ENCODE measurements at places on chromosomes 3 and 15.
A peak's percentile ranks its signal among the peaks of the same experiment; 100 is the strongest.

DNA sequence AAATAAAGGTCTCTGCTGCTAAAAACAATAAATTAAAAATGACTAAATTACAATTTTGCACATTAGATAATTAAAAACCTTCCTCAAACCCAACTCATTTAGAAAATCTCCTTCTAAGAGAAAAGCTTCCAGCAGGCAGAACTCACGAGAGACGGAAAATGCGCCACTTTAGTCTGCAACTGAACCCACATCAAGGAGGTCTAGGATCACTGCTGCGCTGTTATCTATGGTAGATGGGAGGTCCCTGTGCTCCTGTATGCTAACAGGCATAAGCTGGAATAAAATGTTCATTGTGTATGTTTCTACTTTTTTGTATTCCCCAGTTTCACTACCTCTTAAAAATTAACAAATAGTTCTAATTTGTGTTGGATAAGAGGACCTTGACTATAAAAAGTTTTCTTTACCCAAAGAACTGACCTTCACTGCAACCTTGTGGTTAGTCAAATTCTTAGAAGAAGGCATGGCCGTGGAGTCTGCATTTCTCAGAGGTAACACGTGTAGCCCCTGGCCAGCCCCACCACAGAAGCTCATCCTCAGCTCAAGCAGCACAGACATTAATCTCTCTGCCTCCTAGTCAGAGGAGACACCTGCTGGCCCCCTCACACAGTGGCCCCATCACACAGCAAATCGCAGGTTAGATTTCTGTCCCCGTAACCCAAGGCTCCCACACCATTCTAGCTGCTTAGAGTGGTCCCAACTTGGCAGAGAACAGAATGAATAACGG lies 22.3 kb downstream of the STIMATE start:
- H3K4me1 ChIP-seq, result peaks cover 11% of the 10 kb centered on the region
- no peak overlapping the region for H3K27ac ChIP-seq
- H3K36me3 ChIP-seq, result no peaks in the 10 kb centered on the region

GRCh38 chr3:178186666-178187065 lies 349.6 kb upstream of the KCNMB2 start:
- no peaks in the 10 kb centered on the region for H3K4me1 ChIP-seq
- no peak for DNase-seq
- H3K27ac ChIP-seq, result no peak overlapping the region
- H3K36me3 ChIP-seq, result no peaks in the 10 kb centered on the region
- no peak overlapping the region for H3K4me3 ChIP-seq

- no peak overlapping the region for H3K27ac ChIP-seq
- no peaks in the 10 kb centered on the region for H3K27me3 ChIP-seq
- no peak for DNase-seq
- H3K36me3 ChIP-seq, result no peaks in the 10 kb centered on the region
Measured at GRCh38 chr3:31960793-31961431, 20.1 kb downstream of the OSBPL10 start.

- DNase-seq, result no peak
- H3K4me3 ChIP-seq, result no peak overlapping the region
- H3K4me1 ChIP-seq, result peaks cover 23% of the 10 kb centered on the region
- H3K27ac ChIP-seq, result no peak overlapping the region
Measured at GRCh38 chr3:42517117-42517516, 14.7 kb downstream of the VIPR1 start.

GRCh38 chr3:40143283-40144090 lies 166.0 kb upstream of the EIF1B start:
- H3K27ac ChIP-seq, result no peak overlapping the region
- no peaks in the 10 kb centered on the region for H3K27me3 ChIP-seq
- no peak for DNase-seq
- no peaks in the 10 kb centered on the region for H3K36me3 ChIP-seq

GRCh38 chr3:195270817-195271409 lies at the start of gene XXYLT1:
TSS of gene XXYLT1 (minus strand) at chr3:195271159. CDS start at chr3:195271058, 101 bp downstream.
- H3K4me1 ChIP-seq, result peaks cover 18% of the 10 kb centered on the region
- peak within 1 kb of the TSS; percentile 85 for H3K4me3 ChIP-seq
- peak; percentile 83 for DNase-seq

DNA sequence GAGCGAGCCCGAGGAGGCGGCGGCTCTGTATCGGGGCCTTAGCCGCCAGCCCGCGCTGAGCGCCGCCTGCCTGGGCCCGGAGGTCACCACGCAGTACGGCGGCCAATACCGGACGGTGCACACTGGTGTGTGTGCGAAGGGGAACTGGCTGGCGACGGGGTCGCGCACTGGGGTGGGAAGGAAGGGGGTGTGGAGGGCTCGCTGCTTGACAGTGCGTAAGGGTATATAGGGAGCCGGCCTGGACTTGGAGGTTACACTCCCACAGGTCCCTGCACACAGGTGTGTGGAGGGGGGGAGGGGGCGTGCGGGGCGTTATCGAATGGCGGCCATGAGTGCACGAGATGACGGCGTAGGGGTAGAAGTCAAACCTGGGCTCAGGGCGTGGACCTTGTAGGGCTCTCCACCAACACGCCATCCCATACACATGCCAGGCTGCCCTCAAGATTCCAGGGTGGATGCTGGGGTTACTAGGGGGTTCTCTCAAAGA lies 389 bp downstream of the APEH start:
- H3K4me3 ChIP-seq, result peak overlapping the region; percentile 84
- peak overlapping the region; percentile 80 for H3K27ac ChIP-seq

- no peaks in the 10 kb centered on the region for H3K4me1 ChIP-seq
- DNase-seq, result no peak
- H3K27ac ChIP-seq, result no peak within 1 kb of the TSS
- H3K36me3 ChIP-seq, result no peaks in the 10 kb centered on the region
- H3K27me3 ChIP-seq, result peaks cover 3% of the 10 kb centered on the region
- H3K4me3 ChIP-seq, result no peak within 1 kb of the TSS
Measured at GRCh38 chr3:150972366-150973071, at the start of gene CLRN1. TSS of gene CLRN1 (minus strand) at chr3:150972727. CDS start at chr3:150972708, 19 bp downstream.

GRCh38 chr3:111906656-111907055 lies 47.6 kb downstream of the PHLDB2 start:
- DNase-seq, result no peak
- no peak overlapping the region for H3K27ac ChIP-seq
- H3K4me3 ChIP-seq, result no peak overlapping the region
- no peaks in the 10 kb centered on the region for H3K4me1 ChIP-seq
- H3K27me3 ChIP-seq, result no peaks in the 10 kb centered on the region

DNA sequence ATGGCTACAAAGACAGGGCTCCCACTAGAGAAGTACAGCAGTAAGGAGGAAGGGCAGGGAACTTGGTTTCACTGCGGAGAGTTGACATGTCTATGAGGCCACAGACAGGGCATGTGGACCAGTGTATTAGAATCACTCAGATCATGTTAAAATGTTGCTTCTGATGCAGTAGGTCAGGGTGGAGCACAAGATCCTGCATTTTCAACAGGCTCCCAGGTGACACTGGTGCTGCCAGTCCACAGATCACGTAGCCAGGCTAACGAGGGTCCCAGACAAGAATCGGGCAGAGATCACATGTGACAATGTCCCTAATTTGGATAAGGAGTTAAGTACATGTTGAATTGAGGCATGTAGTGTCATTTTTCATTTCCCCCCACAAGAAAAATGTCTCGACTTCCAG lies 73.6 kb downstream of the SPSB4 start:
- H3K27me3 ChIP-seq, result no peaks in the 10 kb centered on the region
- no peaks in the 10 kb centered on the region for H3K4me1 ChIP-seq
- no peak overlapping the region for H3K4me3 ChIP-seq
- no peak for DNase-seq
- H3K27ac ChIP-seq, result no peak overlapping the region

- H3K4me1 ChIP-seq, result no peaks in the 10 kb centered on the region
- no peak overlapping the region for H3K4me3 ChIP-seq
- DNase-seq, result no peak
- no peaks in the 10 kb centered on the region for H3K27me3 ChIP-seq
Measured at GRCh38 chr3:64898941-64899340, 211.1 kb upstream of the ADAMTS9 start.

DNA sequence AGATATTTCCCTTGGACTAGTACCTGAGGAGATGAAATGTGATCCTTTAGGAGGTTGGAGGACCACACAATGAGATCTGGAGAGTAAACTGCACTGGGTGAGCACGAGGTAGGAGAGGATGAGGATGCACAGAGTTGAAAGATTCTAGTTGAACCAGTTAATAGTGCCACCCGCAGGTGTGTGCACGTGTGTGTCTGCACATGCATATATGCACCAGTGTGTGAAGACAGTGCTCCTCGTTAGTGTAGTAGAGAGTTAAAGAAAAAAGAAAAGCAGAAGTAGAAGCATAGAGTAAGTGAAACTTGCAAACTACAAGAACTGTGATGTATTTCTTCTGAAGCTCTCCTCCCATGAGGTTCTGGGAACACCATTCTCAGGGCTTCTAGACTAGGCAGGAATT lies 8.4 kb downstream of the MED12L start:
- H3K27me3 ChIP-seq, result no peaks in the 10 kb centered on the region
- no peak overlapping the region for H3K27ac ChIP-seq
- no peaks in the 10 kb centered on the region for H3K4me1 ChIP-seq

- no peak overlapping the region for H3K27ac ChIP-seq
- H3K27me3 ChIP-seq, result no peaks in the 10 kb centered on the region
- no peaks in the 10 kb centered on the region for H3K36me3 ChIP-seq
- H3K4me1 ChIP-seq, result no peaks in the 10 kb centered on the region
Measured at GRCh38 chr3:23116081-23116837, 86.9 kb upstream of the UBE2E2 start.

- no peak for DNase-seq
- no peaks in the 10 kb centered on the region for H3K4me1 ChIP-seq
- H3K27ac ChIP-seq, result no peak overlapping the region
Measured at GRCh38 chr3:126540342-126540849, 16.4 kb downstream of the CHST13 start.

GRCh38 chr3:127182848-127183714 lies 9.8 kb upstream of the PRR23E start:
- no peaks in the 10 kb centered on the region for H3K4me1 ChIP-seq
- no peaks in the 10 kb centered on the region for H3K27me3 ChIP-seq
- no peak for DNase-seq
- H3K36me3 ChIP-seq, result no peaks in the 10 kb centered on the region

- H3K4me3 ChIP-seq, result no peak overlapping the region
- no peak overlapping the region for H3K27ac ChIP-seq
- no peak for DNase-seq
- H3K36me3 ChIP-seq, result no peaks in the 10 kb centered on the region
- no peaks in the 10 kb centered on the region for H3K4me1 ChIP-seq
Measured at GRCh38 chr3:55963601-55964000, 476.5 kb upstream of the WNT5A start.

- H3K27me3 ChIP-seq, result no peaks in the 10 kb centered on the region
- no peak overlapping the region for H3K27ac ChIP-seq
- no peak overlapping the region for H3K4me3 ChIP-seq
- DNase-seq, result peak; percentile 36
- H3K36me3 ChIP-seq, result no peaks in the 10 kb centered on the region
Measured at GRCh38 chr3:115092220-115092791, 54.8 kb downstream of the ZBTB20 start.

- no peaks in the 10 kb centered on the region for H3K4me1 ChIP-seq
- H3K27me3 ChIP-seq, result no peaks in the 10 kb centered on the region
- no peak overlapping the region for H3K4me3 ChIP-seq
- no peak overlapping the region for H3K27ac ChIP-seq
- peaks cover 65% of the 10 kb centered on the region for H3K36me3 ChIP-seq
Measured at GRCh38 chr3:47004369-47005211, 25.1 kb downstream of the NBEAL2 start.

DNA sequence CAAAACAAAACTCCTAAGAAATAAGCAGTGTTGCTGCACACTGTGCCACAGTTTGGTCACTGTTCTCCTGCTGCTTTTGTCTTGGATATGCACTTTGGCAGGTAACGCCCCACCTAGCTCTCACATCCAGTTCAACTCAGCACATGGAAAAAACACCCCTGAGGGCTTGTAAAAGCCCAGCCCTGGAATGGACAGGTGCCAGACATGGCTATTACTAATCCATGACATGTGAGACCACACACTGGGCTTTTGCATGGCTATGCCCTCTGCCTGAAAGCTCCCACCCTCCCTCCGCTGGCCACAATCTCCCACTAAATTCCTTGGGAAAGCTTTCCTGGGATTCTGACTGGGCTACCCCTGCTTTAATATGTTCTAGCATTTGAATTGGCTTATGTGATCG lies 24.7 kb upstream of the ZBED2 start:
- H3K36me3 ChIP-seq, result peaks cover 13% of the 10 kb centered on the region
- H3K27ac ChIP-seq, result no peak overlapping the region
- no peak for DNase-seq
- H3K4me3 ChIP-seq, result no peak overlapping the region
- peaks cover 31% of the 10 kb centered on the region for H3K4me1 ChIP-seq

GRCh38 chr15:23566071-23566554 lies 639 bp downstream of the MKRN3 start:
- H3K27ac ChIP-seq, result peak overlapping the region; percentile 84
- no peaks in the 10 kb centered on the region for H3K27me3 ChIP-seq
- DNase-seq, result peak; percentile 51

GRCh38 chr3:154119951-154120350 lies 1.2 kb upstream of the ARHGEF26 start:
- peaks cover 5% of the 10 kb centered on the region for H3K27me3 ChIP-seq
- no peak overlapping the region for H3K27ac ChIP-seq
- DNase-seq, result no peak
- no peak overlapping the region for H3K4me3 ChIP-seq

DNA sequence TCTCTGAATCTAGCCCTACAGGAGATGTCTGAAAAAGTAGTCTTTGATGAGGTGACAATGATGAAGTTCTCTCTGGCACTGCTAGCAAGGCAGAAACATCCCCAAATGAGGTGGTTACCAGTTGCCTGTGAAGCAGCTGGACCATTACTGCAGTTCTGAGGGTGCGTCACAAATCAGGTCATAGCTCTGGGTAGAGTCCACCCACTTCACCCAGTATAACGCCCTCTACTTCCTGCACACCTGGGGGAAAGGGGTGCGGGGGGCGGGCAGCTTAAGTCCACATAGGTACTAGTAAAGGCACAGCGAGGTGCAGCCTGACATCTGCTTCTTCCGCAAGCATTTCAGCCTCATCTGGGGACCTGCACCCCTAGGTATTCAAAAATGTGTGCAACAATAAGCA lies 13.4 kb upstream of the SATB1 start:
- H3K4me3 ChIP-seq, result peak overlapping the region; percentile 56
- H3K27me3 ChIP-seq, result no peaks in the 10 kb centered on the region
- peaks cover 28% of the 10 kb centered on the region for H3K4me1 ChIP-seq

DNA sequence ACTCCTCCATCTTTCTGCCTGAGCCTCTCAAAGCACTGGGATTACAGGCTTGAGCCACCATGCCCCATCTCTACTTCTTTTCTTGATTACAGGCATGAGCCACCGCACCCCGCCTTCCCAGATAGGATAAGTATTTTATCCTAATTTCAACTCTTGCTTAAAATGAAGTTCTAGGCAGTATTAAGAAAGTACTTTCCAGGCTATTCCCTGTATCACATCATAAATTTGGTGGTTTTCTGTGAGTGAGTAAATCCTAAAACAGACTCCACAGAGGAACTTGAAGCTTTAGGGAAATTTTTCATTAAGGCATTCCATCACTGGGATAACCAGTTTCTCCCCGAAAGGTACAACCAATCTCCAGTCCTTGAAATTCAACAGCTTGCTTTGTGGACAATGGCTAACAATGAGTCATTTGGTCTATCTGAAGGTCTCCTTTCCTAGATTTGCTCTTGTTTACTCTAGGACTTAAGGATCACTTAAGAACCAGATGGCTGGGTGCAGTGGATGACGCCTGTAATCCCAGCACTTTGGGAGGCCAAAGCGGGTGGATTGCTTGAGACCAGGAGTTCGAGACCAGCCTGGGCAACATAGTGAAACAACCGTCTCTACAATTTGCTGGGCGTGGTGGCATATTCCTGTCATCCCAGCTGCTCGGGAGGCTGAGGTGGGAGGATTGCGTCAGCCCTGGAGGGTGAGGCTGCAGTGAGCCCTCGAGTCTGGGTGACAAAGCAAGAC lies 49.7 kb upstream of the SKIL start:
- DNase-seq, result no peak
- no peaks in the 10 kb centered on the region for H3K36me3 ChIP-seq
- no peaks in the 10 kb centered on the region for H3K4me1 ChIP-seq
- no peaks in the 10 kb centered on the region for H3K27me3 ChIP-seq
- H3K27ac ChIP-seq, result no peak overlapping the region
